ENCODE measurements at places on chromosomes 5 and 9.

DNA sequence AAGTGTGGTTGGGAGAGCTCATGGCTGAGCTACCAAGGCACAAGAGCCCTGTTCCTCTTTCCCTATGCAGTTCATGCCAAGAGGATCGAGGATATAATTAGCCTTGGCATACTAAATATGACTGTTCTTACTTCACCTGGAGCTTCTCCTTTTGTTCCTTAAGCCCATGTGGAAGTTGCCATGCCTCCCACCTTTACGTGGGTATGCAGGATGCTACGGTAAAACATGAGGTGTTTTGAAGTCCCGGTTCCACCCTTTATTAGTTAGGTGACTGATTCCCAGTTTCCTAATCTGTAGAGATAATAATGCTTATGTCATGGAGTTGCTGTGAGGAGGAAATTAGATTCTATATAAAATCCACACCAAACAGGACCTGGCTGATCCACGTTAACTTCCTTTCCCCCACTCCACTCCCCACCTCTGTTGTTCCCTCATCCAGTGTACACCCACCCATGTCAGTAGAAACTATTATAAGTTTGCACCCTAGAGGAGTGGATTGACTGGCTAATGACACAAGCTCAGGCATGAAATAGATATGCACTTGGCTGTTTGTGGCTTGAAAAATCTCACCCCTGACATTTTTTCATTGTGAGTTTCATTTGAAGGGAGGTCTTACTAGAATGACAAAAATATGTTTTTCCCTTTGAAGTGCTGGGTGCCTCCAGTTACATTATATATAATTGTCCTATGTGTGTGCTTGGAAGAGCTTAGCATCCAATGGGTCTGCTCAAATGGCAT is 36.8 kb upstream of the SHOC1 start:
- no peak for DNase-seq

- no peak for DNase-seq
Measured at GRCh38 chr5:124511791-124512190, 234.6 kb downstream of the ZNF608 start.

DNA sequence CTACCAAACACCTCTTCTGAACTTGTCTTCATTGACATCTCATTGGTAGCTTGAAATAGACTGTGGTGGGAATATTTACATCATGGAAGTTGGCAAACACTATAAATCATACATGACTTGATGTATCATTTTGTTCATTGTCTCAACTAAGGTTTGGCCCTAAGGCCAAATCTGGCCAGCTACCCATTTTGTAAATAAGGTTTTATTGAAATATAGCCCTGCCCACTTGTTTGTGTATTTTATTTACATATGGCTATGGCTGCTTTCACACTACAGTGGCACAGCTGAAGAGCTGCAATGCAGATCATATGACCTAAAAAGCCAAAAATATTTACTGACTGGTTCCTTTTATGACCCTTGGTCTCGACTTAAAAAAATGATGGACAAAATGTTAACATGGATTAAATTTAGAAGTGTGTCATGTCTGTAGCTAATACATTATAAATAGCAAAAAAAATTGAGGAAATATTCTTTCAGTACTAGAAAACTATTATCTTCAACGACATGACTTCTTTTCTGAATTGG is 22.1 kb downstream of the FAM240B start:
- DNase-seq: no peak

GRCh38 chr5:145965804-145966203 is 29.4 kb downstream of the SH3RF2 start:
- no peak for DNase-seq

DNA sequence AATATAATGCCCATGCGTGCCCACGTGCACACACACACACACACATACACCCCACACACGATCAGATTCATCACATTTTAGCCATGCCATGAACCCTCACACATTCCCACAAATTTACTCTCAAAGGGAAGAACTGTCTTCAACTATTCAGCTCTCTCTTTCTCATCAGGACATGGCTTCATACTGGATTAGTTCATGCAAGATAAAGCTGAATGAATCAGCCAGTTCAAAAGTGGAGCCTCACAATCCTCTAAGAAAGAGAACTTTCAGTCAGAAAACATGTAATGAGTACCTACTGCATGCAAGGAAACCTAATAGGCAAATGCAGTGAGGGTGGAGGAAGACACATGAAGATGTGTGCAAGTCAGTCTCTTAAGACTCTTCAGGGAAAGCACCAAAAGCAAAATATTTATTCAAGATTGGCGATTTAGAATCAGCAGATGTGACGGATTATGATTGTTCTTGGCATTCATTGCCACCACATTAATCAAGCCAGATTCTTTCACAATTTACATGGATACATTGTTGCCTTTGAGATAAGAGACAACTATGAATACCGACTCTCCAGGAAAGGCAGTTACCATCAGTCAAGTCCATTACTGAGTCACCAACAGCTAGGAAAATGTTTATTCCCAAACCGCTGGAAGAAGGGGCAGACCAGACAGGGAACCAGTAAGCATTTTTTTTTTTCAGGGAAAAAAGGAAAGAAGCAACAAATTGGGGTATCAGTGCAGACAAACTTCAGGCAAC is 30.3 kb upstream of the PUM3 start:
- no peak for DNase-seq

DNA sequence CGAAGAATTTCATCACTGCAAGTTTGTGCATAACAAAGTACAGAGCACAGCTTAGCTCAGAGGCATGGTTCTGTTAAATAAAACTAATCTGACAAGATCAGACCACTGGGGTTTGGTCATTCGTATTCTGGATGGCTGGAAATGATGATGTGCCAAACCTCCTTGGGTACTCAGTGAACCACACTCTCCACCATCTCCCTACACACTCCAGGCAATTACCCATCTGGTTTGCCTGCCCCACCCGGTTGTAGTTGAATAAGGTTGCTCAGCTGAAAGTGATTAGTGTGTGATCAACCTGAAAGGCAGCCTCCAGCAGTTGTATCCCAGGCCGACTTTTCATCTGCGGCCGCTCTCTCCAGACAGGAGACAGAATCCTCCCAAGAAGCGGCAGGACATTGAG is 371.4 kb downstream of the TLE1 start:
- no peak for DNase-seq

DNA sequence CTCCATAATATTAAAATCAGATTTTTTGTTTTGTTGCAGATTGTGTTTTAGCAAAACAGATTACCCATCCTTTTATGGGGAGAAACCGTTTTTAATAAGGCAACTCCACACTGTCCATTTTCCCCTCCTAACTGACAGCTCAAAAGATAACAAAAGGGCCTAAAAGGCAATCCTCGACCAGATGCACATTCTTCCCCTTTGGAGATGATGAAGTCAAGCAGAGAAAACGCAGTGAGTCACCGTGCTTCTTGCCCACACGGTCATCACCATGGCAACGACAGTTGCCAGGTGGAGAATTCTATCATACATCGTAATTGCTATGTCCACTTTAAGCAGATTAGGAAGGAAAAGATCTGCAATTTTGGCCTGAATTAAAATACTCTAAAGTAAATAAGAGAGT is 96.4 kb downstream of the DIRAS2 start:
- DNase-seq: no peak

DNA sequence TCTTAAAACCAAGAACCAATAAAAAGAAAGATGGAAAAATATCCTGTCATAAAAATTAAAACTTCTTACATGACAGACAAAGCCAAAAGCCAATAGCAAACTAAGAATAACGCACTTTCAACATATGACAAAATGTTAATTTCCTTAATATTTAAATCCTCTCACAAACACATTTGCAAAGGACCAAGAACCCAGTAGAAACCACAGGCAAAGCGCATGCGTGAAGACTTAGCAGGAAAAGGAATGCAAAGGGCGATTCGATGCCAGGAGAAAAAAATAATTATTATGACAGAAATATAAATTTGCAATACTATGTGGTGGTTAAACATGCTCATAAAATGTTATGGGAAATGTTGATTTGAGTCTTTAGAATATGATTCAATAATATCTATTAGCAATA is 39.9 kb upstream of the OLFM1 start:
- no peak for DNase-seq

DNA sequence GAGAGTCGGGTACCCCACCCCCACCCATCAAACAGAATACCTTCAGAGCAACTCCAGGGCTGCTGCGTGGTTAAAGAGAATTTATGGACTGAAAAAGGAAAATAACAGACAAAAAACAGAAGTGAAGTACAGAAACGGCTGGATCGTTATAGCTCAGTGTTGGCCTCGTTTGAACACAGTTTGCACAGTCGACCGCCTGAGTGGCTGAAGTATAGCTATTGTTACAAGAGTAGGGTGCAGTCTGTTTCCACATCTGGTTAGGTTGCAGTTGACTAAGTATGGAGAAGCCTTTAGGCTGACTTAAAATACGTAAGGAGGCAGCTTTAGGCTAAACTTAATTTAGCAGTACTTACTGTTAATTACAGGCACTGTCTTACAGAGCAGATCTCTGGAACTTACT is 121.2 kb downstream of the GCNT1 start:
- DNase-seq: no peak

DNA sequence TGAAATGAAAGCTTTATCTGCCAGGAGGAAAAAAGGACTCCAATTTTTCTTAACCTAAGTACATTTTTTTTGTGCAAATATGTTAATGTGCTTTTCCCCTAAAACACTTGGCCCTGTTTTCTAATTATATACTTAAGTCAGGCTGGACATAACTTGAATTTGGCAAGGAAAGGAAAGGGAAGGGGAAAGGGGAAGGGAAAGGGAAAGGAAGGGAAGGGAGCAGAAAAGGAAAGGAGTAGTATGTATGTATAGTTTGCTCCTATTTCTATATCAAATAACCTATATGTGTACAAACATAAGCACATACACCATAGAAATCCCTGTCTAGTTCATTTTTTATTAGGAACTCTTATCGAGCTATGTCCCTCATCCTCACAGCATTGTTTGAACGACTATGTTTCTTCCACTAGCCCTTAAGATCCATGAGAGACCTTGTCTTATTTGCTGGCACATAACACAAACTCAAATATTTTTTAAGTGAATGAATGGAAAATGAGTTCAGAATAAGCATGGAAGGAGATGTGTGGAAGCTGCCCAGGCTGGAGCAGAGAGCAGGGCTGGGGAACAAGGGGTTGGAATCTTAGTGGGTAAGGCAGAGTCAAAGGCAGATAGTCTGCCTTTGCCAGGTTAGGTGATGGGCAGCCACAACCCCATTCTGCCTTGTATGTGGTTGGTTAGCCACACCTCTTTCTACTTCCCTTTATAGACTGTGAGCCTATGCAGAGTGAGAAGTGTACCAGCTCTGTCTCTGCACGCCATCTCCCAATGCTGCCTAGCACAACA is 70.0 kb downstream of the KLHL3 start:
- peak; percentile 38 for DNase-seq

DNA sequence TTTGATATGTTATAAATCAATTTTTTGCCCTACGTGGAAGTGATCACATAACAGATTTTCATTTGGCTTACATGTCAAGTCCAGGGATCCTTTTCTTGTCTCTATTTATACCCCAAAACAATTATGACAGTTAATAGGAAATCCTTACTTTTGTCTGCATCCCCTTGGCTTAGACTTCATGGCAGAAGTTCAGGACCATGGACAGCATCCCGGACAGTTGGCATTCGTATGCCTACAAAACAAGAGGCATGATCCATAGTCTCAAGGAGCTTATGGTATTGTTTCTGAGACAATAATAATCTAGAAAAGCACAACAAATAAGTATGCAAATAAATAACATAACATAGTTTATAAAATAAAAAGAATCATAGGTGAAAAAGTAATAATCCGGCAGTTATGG is 214.3 kb upstream of the GRIA1 start:
- DNase-seq: peak; percentile 11

DNA sequence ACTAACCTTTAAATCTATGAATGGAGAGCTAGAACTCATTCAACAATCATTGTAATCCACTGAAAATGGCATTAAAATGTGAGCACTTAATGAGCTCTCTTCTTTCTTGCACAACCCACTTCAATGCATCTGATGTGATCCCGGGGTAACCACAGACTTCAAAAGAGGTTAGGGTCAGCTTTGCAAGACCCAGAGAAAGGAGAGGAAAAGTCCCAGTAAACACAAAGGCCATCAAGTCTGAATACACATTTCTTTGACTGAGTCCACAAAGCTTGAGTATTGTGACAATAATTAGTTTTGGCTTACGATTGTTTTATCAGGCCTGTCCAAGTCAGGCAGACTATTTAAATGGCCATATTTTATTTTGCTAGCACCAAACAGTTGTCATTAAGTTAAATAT is 148.8 kb upstream of the ZNF608 start:
- DNase-seq: no peak

DNA sequence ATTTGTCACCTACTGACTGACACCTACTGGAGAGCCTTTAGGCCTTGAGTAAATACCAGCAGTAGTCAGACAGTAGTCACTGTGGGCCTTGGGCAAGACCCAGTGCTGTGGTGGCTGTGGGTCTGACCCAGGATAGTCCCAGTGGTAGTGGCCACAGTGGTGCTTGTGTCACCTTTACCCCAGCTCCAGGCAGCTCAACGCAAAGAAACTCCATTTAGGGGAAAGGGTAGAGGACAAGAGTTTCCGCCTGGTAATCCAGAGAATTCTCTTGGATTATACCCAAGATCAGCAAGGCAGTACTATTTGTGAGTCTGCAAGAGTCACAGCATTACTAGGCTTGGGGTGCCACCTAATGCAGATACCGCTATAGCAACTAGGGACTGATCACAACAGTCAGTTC is 28.9 kb downstream of the CERT1 start:
- no peak for DNase-seq

- no peak for DNase-seq
Measured at GRCh38 chr5:6652025-6652424, 18.8 kb downstream of the SRD5A1 start.

DNA sequence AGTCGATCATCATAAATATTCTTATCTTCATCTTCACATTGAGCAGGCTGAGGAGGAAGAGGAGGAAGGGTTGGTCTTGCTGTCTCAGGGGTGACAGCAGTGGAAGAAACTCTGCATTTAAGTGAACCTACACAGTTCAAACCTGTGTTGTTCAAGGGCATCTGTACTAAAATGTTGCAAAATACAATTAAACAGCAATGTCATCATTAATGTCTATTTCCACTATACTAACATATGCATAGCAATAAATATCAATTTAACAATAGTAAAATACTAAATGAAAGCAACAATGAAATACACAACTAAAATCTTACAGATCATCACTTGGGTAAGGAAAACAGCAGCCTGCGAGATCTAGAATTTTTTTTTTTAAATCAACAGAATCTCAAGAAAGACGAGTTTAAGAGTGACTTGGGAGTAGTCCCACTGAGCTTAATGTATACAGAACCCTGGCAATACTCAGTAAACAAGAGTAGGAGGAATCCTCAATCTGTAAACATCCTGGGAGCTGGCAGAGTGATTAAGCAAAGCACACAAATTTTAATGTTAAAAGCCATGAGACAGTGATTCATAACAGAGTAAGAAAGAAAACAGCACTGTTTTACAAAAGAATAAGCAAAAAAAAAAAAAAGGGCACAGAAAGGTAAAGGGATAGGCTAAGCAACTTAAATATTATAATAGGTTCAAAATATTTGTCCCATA is 10.0 kb downstream of the HOMER1 start:
- DNase-seq: no peak

- DNase-seq: peak; percentile 30
Measured at GRCh38 chr9:129822898-129823541, 916 bp downstream of the TOR1A start.

- DNase-seq: no peak
Measured at GRCh38 chr9:27429917-27430316, 94.2 kb upstream of the IFNK start.

- no peak for DNase-seq
Measured at GRCh38 chr9:105295986-105296385, 51.5 kb downstream of the SLC44A1 start.

Measured in stimulated activated CD4-positive, alpha-beta T cell treated with anti-CD3 and anti-CD28 coated beads, Interleukin-15, amount 100 ng/mL, for 24 hours (primary cell).